ENCODE measurements at places on chromosomes 11 and 22. TPM values are rescaled to one million over a fixed set of nuclear protein-coding genes. Genes with fewer than 3 reads are reported as not detected.

GRCh38 chr11:61609980-61610366 is 29.1 kb upstream of the SYT7 start:
- DNase-seq = no peak

GRCh38 chr22:46459347-46460065 is 77.9 kb downstream of the CELSR1 start:
- no peak for DNase-seq

DNA sequence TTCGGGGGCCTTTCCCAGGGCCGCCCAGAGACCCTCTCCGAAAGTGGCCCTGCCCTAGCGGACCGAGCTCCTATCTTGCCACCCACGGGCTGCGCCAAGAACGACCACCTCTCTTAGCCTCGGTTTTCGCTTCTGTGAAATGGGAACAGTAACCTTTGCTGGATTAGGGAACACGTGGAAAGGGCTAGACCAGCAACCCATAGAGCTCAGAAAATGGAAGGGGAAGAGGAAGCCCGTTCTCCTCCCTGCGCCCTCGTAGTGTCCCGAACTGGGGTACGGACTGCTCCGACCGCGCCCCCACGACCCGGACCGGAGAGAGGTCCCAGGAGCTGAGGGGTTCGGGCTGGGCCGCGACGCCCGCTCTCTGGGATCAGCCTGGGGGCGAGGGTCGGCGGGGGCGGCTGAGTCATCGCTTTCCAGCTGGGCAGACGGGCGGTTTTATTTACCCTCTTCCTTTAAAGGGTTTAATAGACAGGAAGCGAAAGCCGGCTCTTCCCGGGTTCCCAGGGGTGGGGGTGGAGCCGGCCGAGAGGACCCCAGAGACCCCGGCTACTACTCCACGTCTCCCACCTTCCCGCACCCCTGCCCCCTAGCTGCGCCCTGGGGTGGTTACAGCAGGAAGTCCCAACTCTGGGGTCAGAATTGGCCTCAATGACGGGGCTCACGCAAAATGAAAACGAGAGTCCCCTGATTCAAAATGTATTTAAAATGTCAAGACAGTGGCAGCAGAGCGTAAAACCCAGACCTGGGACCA is 907 bp upstream of the PHLDA2 start:
- DNase-seq = no peak

DNA sequence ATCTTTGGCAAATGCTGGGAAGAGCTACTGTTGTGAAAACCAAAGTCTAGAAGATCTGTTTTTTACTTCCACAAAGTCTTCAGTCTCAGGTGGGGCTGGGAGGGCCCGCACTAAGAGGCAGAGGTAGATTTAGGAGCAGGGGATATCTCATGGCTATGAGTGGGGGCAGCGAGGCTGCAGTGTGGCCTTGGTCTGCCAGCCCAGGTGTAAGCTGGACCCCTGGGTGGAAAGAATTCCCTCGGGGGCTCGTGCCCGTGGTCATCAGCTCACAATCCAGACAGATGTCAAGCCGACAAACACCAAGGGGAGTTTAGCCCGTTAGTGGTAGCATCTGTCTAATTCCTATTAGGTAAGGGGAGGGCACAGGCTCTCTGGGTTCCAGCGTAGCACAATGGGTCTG is 9.0 kb downstream of the PKNOX2 start:
- no peak for DNase-seq

The SLC22A25 gene
- not detected for total RNA-seq

The CDKN1C gene
- total RNA-seq = 8.1 TPM

The MICAL3 gene
- total RNA-seq = 63.5 TPM
